Inflammatory macrophage (primary cell): ENCODE measurements at places on chromosomes 2 and 18.

- DNase-seq, result no peak
Observed at GRCh38 chr18:57188851-57189557, 42.1 kb downstream of the BOD1L2 start.

DNA sequence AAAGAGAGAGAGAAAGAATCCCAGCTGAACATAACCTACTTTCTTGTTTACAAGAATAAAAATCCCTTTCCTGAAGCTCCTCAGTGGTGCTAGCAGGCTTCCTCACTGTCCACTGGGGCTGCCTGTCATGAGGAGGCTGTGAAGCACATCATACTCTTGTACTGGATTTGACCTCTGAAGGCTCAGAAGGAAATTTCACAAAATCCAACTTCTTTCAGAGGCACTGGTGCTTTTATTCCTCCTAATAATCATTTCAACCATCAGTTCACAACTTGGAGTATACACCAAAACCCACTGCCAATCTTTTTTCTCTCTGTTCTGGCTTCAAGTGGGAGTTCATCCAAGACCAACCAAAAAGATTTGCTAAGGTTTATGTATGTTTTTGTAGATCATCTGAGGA, 48.5 kb downstream of the TMX3 start:
- DNase-seq, result no peak

GRCh38 chr2:239195992-239196391, 204.8 kb downstream of the HDAC4 start:
- DNase-seq, result no peak

GRCh38 chr2:8003462-8004075, 678.3 kb upstream of the ID2 start:
- no peak for DNase-seq

DNA sequence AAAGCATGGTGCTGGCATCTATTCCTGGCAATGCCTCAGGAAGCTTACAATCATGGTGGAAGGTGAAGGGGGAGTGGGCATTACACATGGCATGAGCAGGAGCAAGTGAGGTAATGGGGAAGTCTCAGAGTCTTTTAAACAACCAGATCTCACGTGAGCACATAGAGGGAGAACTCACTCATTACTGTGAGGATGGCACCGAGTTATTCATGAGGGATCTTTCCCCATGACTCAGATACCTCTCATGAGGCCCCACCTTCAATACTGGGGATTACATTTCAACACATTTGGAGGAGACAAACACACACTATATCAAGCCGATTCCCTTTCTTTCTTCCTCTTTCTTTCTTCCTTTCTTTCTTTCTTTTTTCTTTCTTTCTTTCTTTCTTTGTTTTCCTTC, 47.9 kb upstream of the FANCL start:
- DNase-seq, result no peak

DNA sequence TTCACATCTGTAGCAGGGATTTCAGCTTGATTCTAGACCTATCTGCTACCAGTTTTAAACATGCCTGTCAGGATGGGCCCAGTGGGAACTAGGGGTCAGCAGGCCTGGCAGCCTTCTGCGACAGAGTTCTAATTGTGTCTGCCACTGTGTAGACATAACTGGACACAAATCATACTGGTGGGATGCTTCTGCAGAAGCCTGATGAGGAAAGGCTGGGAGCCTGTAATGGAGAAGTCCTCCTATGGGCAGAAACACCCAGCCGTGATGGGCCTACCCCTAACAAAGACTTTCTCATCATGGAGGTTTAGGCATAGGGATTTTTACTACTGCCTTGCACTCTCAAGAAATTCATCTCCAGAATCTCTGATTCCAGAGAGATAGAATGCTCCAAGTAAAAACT, 166.9 kb downstream of the PDE11A start:
- no peak for DNase-seq

GRCh38 chr2:107817378-107817777, 9.3 kb upstream of the RGPD4 start:
- no peak for DNase-seq

GRCh38 chr2:202757339-202757738, 114.2 kb downstream of the ICA1L start:
- no peak for DNase-seq

DNA sequence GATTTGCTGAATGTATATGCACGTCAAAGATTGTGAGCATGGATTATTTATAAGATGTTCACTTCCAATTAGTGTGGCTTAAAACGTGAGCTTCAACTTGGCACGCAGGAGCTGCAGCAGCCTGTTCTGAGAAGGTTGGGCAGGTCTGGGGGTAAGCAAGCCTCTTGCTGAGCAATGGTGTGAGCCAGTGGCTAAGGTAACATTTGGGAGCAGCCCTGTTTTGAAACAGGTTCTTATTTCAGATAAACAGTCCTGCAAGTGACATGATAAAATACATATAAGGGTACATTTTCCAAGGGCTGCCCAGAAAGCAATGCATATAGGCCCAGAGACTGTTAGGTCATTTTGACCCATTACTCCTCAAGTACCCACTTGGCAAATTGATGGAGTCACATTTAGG, 415.3 kb downstream of the ZNF521 start:
- no peak for DNase-seq

DNA sequence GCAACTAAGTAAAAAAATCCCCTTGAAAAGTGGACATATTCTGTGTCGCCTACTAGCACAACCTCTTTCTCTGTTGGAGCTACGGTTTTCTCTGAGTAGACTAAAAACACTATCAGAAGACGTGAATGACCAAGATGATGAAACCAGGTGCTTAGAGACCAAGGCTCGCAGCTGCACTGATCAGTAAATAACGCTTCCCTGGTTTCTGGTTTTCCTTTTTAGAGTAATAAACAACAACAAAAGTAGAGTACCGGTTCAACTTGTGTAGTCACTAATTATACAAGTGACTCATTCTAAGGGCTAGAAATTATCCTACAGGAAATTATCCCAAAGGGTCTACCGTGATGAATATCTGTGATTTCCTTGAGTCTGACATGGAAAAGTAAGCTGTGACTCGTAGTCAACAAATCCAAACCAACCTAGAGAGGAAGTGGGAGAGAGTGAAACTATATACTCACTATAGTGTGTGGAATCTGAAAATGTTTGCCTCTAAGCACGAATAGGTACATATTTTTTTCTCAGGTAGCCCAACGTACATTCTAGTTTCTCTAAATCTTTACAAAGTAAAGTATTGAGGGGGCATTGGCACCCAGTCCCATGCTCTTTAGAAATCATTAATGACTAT, 17.8 kb downstream of the RASGRP3 start:
- DNase-seq, result no peak

GRCh38 chr2:62456721-62457539, 49.1 kb downstream of the TMEM17 start:
- DNase-seq, result peak; percentile 60

GRCh38 chr2:45497355-45497754, 113.7 kb downstream of the SRBD1 start:
- DNase-seq, result no peak

DNA sequence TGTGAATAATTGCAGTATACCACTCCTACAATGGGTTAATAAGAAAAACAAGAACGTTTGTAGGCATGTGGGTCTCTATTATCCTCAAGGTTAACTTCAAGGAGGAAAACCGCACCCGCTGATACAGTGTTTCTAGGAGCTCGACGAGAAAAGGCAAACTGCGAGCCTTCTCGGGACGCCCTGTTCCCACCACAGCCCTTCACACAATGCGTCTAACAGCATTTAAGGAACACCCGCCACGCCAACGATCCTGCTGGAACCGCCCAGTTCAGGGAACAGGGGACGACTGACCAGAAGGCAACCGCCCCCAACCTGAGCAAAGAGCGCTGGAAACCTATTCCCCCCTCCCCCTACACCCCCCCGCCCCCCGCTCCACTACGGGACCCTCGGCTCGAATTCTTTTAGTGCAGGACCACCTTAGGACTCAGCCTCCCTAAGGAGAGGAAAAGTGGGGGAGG, 710 bp upstream of the TMSB10 start:
- DNase-seq, result peak; percentile 81

- no peak for DNase-seq
Observed at GRCh38 chr2:5316001-5316490, 376.1 kb upstream of the SOX11 start.

- DNase-seq, result no peak
Observed at GRCh38 chr18:10971717-10972116, 177.7 kb downstream of the PIEZO2 start.

GRCh38 chr2:85405201-85406059, 4.7 kb downstream of the CAPG start:
- peak; percentile 95 for DNase-seq

- peak; percentile 77 for DNase-seq
Observed at GRCh38 chr2:62287899-62288880, 92.3 kb downstream of the B3GNT2 start.

DNA sequence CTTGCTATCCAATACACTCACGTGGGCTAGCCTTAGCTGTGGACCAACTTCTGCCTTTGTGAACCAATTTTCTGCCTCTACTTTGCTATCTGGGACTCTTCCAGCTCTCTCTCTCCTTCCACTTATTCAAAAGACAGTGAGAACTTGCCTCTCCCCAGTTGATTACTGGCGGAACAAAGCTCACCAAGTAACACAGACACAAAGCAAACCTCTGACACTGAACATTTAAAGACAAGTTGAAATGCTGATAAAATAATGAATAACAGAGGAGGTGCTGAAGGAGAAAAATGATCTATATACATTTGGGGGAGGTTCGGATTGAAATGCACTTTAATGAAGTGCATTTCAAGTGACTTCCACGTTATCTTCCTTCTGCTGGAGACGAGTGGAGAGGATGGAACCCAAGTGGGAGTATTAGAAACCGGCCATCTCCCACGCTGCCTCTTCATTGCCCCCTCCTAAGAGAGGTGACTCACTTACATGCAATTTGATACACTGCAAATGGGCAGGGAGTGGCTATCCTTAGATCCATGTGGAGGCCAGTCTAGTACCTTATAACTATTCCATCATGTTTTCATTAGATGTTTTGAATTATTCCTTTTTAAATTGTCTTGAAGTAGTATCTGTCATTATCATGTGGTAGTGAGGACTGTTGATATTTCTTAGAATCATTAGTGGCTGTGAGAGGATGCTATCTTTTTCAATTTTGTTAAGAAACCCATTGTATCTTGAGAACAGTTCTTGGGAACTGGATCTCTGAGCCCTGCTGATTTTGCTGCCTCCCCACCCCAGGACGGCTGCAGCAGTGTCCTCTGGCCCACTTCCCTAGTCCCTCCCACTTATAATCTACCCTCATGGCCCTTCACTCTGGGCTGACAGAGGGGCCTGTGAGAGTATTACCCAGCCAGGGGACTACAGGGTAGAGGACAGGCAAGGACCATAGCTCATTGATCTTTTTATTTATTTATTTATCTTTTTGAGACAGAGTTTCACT, 6.0 kb upstream of the GLI2 start:
- DNase-seq, result no peak

GRCh38 chr18:3624935-3625741, 175.2 kb downstream of the TGIF1 start:
- DNase-seq, result peak; percentile 58

DNA sequence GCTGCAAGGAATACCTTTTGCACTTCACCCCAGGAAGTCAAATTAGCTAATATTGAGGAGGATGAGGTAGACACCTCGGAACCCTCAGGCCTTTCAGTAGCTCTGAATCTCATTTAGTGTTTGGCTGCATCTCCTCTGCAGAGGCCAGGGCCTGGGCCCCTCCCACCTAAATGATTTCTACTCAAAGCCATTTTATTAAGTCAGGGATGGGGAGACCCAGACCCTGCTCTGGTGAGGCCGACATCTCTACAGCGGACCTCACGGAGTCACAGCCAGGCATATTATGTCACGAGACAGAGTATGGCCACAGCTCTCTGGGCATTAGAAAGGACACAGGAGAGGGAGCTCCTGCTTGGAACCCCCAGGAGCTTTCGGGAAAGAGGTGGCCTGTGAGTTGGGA, 305.5 kb downstream of the ALK start:
- DNase-seq, result no peak

GRCh38 chr2:60529785-60530627, 23.4 kb downstream of the BCL11A start:
- DNase-seq, result no peak

DNA sequence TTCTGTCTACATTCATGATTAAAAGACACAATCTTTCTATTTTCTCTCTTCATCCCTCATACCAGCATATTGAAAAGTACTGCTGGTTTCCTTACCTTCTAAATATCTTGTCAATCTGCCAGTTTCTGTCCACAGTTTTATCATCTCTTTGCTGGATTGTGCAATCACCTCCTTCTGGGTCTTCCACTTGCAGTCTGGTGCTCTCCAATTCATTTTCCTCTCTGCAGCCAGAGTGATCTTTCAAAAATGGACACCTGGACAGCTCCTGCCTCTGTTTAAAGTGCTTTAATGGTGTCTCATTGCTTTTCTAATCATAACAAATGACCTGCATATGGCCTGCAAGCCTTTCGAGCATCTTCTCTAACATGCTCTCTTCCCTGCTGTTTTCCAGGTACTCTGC, 94.0 kb downstream of the C1QL2 start:
- no peak for DNase-seq

GRCh38 chr18:7272311-7273049, 41.6 kb downstream of the LRRC30 start:
- DNase-seq, result peak; percentile 79

DNA sequence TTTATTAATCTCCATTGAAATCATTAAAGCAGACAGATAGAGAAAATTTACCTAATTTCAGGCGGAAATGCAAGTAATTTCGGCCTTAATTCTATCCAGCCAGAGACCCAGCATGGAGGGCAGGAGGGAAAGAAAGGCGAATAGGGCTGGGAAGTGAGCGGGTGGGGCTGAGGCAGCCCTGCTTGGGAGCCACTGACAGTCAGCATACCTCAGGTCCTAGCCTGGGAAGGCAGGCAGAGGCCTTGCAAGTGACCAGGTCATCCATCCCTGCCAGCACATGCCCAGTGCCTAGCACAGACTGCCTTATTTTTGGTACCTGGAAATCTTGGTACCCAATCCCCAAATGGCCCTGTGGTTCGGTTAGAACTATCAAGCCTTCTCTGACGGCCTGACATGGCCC, 1.5 kb downstream of the GDF7 start:
- no peak for DNase-seq

- DNase-seq, result no peak
Observed at GRCh38 chr2:127579231-127579630, 43.7 kb downstream of the MYO7B start.

DNA sequence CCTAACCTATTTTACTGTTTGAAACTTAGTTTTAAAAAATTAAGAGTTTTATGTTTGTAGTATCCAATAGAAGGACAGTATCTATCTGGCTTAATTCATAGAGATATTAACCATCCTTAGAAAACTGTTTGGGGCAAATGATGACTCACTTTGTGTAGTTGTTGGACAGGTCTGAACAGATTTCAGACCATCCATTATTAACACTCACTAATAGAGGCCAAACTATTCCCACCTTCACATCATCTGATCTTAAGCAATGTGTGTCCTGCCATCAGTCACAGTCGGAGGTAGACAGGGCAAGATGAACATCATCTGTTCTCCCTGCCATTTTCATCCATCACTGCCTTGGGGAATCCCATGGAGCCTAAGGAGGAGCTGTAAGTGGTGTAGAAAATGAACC, 164.6 kb upstream of the DCC start:
- DNase-seq, result no peak

- no peak for DNase-seq
Observed at GRCh38 chr18:72261590-72261989, 282.6 kb downstream of the CBLN2 start.

- DNase-seq, result no peak
Observed at GRCh38 chr18:37435996-37436395, 129.6 kb downstream of the CELF4 start.

- peak; percentile 72 for DNase-seq
Observed at GRCh38 chr2:218383892-218384519, 1.9 kb downstream of the SLC11A1 start.

GRCh38 chr2:11029136-11029535, 117.4 kb downstream of the KCNF1 start:
- no peak for DNase-seq
